ENCODE measurements at places on chromosomes 7 and 10.

DNA sequence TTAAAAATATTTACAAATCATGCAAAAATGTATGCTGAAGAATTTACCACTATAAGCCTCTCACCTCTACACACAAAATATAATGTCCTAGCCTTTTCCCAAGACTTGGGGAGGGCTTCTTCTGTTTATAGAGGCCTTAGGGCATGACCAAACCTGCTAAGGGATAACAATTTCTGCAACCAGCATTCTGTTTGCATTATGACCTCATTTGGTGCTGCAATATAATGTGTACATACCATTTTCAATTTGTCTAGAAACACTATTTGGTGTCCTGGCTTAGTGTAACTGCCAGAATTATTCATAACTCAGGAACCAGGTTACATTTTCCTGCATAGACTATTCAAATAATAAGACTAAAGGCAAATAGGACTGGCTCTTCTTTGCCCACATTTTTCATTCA is 446.6 kb upstream of the SORCS1 start:
- DNase-seq = no peak

- no peak for DNase-seq
Measured at GRCh38 chr10:49651039-49651835, 28.2 kb upstream of the C10orf53 start.

GRCh38 chr7:127581716-127582115 is 3.7 kb downstream of the GCC1 start:
- DNase-seq = no peak

GRCh38 chr10:88892222-88892967 is 12.3 kb downstream of the STAMBPL1 start:
- DNase-seq = no peak

DNA sequence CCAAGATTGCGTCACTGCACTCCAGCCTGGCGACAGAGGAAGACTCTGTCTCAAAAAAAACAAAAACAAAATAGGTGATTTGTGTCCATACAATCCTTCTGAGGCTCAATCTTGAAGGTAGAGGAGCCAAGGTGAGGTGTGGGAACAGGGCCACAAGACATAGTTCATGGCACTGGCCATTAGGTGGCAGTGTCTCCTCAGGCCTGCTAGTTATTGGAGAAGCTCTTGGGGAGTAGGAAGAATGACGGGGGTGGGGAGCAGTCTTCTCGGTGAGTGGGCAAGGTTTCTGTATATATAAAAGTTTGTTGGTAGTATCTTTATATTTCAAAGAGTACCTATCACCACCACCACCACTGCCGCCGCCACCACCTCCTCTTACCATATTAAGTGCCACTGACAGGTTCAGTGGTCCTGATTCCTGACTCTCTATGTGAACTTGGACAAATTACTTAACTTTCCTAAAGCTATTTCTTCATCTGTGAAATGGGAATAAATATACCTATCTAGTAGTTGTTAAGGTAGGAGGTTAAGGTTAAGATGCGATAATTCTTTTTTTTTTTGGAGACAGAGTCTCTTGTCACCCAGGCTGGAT is 24.0 kb downstream of the CCSER2 start:
- peak; percentile 26 for DNase-seq

- no peak for DNase-seq
Measured at GRCh38 chr7:4361774-4362173, 320.3 kb upstream of the FOXK1 start.

GRCh38 chr10:24904824-24905223 is 47.6 kb downstream of the PRTFDC1 start:
- no peak for DNase-seq

DNA sequence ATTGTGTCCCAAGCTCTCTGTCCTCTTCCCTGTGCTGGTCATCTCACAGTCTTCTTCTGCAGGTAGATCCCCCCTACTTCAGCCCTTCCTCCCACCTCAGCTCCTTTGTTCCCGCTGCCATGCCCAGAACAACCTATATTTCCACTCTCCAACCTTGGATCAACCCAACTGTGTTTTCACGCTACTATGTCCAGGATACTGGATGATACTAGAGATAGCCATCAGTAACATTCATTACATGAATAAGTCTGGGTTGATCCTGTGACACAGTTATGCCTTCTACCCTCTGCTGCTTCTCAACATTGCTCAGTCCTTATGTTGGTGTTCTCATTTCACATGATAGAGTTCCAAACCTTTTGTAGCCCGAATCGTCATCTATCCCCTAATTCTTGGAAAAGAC is 286.4 kb downstream of the ZEB1 start:
- no peak for DNase-seq

GRCh38 chr7:132225216-132226030 is 350.8 kb downstream of the PLXNA4 start:
- no peak for DNase-seq

DNA sequence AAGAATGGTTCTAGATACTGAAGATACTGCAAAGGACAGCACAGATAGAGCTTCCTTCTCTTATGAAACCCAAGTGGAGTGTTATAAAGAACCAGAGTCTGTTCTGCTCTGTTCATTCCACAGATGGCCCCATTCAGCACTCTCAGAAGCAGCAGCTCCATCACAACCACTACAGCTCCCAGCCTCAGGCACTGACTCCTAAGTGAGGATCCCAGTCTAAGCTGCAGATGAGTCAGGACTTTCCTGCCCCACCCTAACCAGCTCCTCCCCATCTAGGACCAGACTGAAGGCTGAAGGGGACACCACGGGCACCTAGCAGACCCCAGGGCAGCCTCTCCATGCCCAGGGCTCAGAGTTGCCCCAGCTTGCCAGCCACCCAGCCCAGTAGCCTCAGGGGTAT is 379.8 kb downstream of the GRID1 start:
- DNase-seq = no peak

DNA sequence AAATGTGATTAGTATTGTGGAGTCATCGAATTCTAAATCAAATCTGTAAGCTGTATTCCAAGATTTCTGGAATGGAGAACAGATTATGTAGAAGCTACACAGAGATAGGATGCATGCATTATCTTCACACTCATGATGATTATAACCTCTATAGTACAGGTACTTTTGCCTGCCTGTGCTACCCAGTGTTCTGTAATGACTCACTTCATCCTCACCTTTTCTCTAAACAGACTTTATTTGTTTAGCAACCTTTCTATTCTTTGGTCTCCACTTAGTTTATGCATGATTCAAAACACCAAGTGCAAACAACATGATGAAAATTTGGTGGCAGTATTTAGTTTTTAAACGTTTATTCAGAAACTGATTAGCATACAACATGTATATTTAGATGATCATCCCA is 68.4 kb upstream of the PRPS1L1 start:
- peak; percentile 15 for DNase-seq

DNA sequence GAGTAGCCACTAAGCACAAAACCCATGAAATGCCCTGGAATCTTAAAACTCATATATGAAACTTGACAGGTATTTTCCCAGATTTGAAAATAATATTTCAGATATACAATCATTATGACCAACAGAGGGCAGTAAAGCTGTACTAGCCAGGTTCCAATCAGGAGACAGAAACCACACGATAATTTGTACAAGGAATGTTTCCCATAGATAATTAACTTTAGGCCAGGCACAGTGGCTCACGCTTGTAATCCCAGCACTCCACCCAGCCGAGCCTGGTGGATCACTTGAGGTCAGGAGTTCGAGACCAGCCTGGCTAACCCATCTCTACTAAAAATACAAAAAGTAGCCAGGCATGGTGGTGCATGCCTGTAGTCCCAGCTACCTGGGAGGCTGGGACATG is 31.0 kb upstream of the NUB1 start:
- DNase-seq = peak; percentile 28

- DNase-seq = no peak
Measured at GRCh38 chr7:2661096-2661449, 26.9 kb upstream of the AMZ1 start.

GRCh38 chr7:1931951-1932270 is 261.8 kb downstream of the ELFN1 start:
- DNase-seq = no peak

- no peak for DNase-seq
Measured at GRCh38 chr7:34849163-34849960, 187.9 kb downstream of the DPY19L1 start.

DNA sequence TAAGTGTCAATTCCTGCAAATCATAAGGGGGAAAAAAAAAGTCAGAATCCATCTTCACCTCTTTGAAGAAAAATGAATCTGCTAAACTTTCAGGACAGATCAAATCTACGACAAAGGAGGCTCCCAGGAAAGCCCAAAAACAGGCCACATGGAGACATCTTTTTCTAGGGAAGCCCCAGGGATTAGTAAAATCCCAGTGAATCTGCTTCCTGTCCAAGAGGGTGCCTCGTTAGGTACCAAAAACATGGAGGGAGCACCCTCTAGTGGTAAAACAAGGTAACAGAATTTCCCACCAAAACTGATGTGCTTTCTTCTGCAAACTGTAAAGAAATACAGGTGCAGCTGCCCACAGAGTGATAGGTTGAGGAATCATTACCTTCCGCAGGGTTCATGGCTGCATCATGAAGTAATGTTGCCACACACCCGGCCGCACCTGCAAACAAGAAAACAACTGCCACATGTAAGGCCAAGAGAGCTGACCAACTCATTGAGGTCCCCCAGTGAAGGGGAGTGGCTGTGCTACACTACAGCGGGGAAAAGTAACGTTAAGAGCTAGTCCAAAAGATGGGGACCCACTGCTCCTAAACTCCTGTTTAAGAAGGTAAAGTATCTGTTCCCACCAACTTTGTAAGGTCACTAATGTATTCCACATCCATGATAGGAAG is 7.9 kb downstream of the SLC25A28 start:
- peak; percentile 22 for DNase-seq

Measured in NCI-H1417 (cell line).